ENCODE measurements at places on chromosomes 2 and 18. TPM values are rescaled to one million over a fixed set of nuclear protein-coding genes. Genes with fewer than 3 reads are reported as not detected.

DNA sequence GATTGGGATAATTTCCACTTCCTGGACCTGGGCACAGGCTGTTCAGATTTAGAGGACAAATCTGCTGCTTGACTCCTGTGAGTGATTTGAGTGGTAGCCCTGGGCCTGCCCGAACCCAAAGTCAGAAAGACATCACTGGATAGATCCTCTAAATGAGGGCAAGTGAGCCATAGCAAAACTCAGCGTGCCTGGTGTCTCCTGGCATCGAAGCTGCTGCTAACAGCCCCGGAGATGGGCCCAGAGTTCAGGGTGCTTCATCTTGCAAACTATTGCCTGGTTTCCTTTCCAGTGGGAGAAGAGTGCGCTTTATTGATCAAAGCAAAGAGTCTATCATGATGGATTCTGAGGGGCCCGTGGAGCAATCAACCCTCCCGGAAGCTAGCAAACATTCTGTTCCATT is 153.1 kb upstream of the KLHL29 start:
- no peak for DNase-seq
- no peaks in the 10 kb centered on the region for H3K4me1 ChIP-seq
- no peak overlapping the region for H3K27ac ChIP-seq
- no peaks in the 10 kb centered on the region for H3K27me3 ChIP-seq

DNA sequence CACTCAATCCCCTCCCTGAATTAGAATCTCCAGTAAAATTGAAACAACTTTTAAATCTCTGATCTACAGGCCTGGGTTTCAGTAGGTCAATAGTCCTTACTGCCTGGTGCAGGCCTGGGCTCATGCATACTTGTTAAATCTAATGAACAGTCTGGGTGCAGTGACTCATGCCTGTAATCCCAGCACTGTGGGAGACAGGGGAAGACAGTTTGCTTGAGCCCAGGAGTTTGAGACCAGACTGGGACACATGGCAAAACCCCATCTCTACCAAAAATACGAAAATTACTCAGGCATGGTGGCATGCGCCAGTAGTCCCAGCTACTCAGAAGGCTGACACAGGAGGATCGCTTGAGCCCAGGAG is 94.7 kb upstream of the SP3 start:
- H3K36me3 ChIP-seq = no peaks in the 10 kb centered on the region
- no peak overlapping the region for H3K4me3 ChIP-seq
- no peak overlapping the region for H3K27ac ChIP-seq
- no peaks in the 10 kb centered on the region for H3K4me1 ChIP-seq
- no peaks in the 10 kb centered on the region for H3K27me3 ChIP-seq

- no peak for DNase-seq
- no peaks in the 10 kb centered on the region for H3K36me3 ChIP-seq
- H3K27me3 ChIP-seq = no peaks in the 10 kb centered on the region
- H3K4me1 ChIP-seq = no peaks in the 10 kb centered on the region
Observed at GRCh38 chr2:65465124-65465523, 32.7 kb upstream of the SPRED2 start.

GRCh38 chr2:156532989-156533388 is 96.8 kb downstream of the GPD2 start:
- DNase-seq = no peak
- peaks cover 4% of the 10 kb centered on the region for H3K36me3 ChIP-seq
- H3K27me3 ChIP-seq = no peaks in the 10 kb centered on the region
- no peaks in the 10 kb centered on the region for H3K4me1 ChIP-seq

Gene RBKS
- total RNA-seq = 4.4 TPM

All from aorta (tissue), 5 donors.